Activated effector memory CD4-positive, alpha-beta T cell treated with Interleukin-2 at 50 U/mL for 16 hours (primary cell): ENCODE measurements at places on chromosomes 5 and 9.
A peak's percentile ranks its signal among the peaks of the same experiment; 100 is the strongest.

DNA sequence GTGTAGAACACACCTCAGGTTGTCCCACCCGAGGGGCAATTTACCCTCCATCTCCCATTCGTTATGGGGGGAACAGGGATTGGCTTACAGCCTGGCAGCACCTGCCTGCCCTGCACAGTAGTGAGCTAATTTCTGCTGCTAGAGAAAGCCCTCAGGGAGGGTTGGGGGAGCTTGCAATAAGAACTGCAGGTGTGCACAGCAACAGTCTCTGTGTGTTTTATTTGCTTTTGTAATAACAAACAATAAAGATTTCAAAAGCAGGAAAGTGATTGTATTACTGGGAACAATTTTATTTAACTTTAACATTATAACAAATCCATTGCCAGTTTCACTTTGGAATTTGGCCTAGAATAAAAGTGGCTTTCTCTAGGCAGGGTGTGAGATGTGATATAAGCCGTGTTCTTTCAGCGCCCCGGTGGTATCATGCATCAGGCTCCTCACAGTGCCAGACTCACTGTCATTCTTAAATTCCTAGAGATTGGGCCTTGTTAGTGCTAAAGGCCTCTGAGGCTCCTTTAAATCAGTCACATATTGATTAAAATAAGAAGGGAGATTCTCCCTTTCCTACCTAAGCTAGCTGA, 81.1 kb downstream of the RMI1 start:
- no peak for DNase-seq

DNA sequence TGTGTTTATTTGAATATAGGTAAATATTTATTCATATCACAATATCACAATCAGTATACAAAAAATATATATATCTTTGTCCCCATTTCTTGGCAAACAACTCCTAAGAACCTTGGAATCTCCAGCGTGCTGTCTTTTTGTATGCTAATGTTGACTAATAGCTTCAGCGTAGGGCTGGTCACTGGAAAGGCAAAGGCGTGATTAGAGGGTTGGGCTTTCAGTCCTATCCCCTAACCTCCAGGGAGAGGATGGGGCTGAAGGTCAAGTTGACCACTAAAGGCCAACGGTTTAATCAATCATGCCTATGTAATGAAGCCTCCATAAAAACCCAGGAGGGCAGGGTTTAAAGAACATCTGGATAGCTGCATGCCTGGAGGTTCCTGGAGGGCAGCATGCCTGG, 79.6 kb upstream of the BNC2 start:
- DNase-seq, result no peak

- no peak for DNase-seq
Observed at GRCh38 chr9:137919649-137920141, 42.1 kb downstream of the CACNA1B start.

GRCh38 chr5:4977416-4978110, 162.6 kb upstream of the ADAMTS16 start:
- DNase-seq, result no peak

GRCh38 chr5:75510417-75510835, 1.0 kb downstream of the CERT1 start:
- DNase-seq, result no peak

DNA sequence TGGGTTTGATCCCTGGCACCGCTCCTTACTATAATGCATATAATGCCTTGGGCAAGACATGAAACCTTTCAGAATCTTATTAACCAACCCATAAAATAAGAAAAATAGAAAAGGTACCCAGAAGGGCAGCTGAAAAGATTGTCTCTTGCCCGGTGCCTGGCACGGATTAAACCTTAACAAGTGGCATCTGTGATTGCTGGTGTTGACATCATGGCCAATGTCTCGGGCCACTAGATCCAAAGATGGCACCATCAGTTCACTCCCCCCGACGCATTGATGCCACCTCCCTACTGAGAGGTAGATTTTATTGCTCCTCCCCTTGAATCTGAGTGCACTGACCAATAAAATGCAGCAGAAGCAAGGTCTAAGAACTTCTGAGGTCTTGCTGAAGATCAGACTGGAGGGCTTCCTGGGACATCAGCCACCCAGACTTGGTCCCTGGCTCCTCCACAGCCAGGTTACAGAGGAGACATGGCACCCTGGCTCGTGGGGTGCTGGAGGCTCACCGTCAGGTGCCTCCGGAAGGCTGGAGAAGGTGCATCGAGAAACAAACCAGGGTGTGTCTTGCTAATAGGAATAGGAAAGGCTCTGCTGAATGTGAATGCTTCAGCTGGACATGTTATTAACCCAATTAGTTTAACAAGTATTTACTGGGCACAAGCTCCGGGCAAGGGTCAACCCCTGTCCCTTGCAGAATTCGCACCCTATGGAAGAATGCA, 80.0 kb upstream of the COL5A1 start:
- DNase-seq, result no peak

DNA sequence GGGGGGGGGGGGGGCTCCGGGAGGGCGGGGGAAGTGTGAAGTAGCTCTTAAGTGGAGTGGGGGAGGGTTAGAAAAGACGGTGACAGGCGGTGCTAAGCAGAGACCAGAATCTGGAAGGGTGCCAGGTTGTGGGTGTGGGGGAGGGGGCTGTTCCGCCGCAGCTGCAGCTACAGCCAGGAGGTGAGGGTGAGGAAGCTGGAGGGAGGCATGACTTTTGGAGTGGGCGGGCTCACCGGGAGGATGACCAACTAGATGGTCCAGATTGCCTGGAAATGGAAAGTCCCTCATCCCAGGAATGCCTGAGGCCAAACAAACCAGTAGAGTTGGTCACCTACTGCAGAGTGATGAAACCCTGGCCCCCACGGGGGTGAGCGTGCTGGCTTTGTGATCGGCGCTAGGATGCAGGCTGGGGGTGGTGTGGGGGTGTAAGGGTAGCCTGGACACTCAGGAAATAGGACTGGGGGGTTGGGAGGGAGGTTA, 158.1 kb upstream of the SHB start:
- DNase-seq, result peak; percentile 3

GRCh38 chr5:110726249-110727024, at the start of gene TMEM232:
Gene TMEM232 (minus strand): TSS chr5:110726671. CDS start chr5:110667352, 59,319 bp downstream.
- DNase-seq, result peak; percentile 51

DNA sequence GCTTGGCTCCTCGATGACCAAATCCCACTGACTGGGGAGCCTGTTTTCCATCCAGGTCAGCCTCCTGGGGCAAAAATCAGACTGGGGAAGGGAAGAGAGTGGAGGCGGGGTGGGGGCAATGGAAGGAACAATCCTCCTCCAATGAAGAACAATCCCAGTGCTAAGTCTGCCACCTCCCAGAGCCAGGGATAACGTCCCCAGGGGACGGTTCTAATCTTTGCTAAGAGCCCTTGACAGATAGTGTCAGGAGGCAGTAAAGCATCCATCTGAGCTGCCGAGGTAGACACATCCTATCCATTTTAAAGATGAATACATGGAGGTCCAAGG, 298.5 kb upstream of the MSX2 start:
- no peak for DNase-seq

DNA sequence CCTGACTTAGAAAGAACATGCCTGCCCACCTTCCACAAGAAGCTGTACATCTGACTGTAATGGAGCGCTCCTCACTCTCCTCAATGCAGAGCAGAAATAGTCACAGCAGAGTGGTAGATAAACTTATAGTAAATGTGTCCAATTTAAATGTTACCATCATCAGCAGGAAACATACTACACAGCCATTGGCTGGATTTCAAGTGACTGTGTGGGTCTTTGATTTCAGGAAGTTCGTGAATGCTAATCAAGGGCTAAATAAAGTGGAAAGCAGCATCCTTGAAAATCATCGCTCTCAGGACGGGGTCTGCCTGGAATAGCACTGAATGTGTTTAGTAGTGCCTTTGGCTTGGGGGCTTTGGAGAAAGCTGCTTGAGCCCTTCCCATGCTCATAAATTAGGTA, 32.4 kb upstream of the CRHBP start:
- DNase-seq, result no peak

GRCh38 chr9:137678202-137678601, 59.4 kb downstream of the EHMT1 start:
- DNase-seq, result no peak

DNA sequence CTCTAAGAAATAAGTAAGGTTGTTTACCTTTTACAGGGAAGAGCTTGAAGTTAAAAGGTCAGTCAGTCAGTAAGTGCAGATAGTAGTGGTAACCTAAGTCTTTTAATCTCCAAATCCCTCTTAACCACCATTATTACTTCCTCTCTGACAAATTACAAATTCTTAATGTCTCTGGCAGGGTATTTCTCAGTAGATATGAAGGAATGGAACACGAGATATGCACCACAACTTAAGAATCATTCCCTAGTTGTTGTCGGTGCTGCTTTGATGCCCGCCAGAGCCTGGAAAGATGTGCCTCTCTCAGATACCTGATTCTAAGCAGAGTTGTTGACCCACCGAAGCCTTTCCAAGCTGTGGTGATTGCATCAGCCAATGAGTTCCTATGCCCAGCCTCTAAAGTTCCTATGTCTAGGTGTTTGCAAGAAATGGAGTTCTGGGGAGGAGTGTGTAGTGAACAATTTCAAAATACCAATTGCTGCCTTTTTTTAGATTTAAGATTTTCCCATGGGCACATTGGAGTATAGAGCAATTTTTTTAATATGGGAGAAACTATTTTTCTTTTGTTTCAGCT, 78.5 kb downstream of the CD180 start:
- DNase-seq, result no peak

DNA sequence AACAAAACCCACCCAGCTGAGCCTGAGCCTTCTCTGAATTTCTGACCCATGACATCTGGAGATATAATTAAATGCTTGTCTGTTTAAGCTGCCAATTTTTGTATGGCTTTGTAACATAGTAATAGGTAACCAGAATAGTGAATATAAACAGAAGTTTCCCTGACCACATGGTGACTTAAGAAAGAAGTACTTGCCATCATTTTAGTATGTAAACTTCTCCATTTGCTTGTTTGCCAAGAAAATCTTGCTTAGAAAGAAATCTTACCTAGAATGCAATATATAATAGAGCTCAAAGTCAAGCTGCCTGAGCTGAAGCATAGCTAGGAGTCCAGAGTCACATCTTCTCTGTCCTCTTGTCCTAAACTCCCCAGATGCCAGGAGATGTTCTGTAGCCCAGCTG, 117.0 kb downstream of the PCSK1 start:
- DNase-seq, result no peak

DNA sequence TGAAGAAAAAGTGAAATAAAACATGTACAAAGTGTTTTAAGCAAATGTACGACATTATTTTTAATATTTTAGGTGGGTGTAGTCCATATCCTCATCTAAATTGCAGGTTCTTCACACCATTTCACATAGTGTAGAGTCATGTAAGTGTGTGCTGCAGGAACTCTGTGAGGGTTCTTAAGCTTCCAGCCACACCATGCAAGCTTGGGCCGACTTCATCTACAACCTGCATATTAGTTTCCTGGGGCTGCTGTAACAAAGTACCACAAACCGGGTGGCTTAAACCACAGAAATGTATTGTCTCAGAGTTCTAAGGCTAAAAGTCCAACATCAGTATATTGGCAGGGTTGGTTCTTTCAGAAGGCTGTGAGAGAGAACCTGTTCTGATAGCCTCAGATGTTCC, 10.2 kb downstream of the PAM start:
- DNase-seq, result no peak

DNA sequence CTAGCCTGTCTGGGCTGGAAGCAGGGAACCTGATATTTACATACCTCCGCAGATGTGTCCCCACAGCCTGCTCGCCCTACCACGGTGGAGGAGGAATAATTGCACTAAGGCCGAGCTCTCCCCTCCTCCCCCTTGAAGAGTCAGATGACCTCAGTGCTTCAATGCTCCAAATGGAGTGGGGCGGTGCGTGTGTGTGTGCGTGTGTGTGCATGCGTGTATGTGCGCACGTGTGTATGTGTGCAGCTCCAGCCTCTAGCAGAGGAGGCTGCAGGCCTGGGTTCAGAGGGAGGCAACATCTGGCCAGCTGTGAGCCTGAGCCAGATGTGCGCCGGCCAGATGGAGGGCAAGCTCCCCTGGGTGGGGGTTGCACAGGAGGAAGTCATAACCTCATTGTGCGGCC, 90.5 kb downstream of the NRG2 start:
- DNase-seq, result no peak

- no peak for DNase-seq
Observed at GRCh38 chr5:123709422-123709821, 197.4 kb downstream of the CSNK1G3 start.

GRCh38 chr5:80409367-80409966, 1.6 kb downstream of the ZFYVE16 start:
- DNase-seq, result no peak

- DNase-seq, result no peak
Observed at GRCh38 chr5:160211352-160211751, 18.0 kb upstream of the FABP6 start.

- DNase-seq, result no peak
Observed at GRCh38 chr5:80254767-80255430, 949 bp downstream of the SERINC5 start.

DNA sequence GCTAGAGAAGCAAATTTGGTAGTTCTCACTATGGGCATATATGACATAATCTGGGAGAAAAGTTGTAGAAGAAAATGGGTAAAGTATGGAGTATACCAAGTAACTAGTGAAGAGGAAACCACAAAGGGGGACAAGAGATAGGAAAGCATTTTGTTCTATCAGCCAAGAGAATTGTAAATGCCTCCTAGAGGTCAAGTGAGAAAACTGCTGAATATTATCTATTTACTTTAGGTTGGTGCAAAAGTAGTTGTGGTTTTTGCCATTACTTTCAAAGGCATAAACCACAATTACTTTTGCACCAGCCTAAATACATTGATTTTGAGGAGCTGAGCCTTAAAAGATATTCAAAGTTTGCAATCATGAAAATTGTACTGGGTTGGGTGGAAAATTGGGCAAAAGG, 126.7 kb upstream of the GRHPR start:
- DNase-seq, result no peak

- DNase-seq, result no peak
Observed at GRCh38 chr9:99370376-99370775, 148.3 kb downstream of the SEC61B start.

GRCh38 chr5:17995997-17996396, 361.7 kb downstream of the TAF11L14 start:
- DNase-seq, result no peak

- DNase-seq, result no peak
Observed at GRCh38 chr5:54624805-54625568, 107.4 kb downstream of the SNX18 start.

GRCh38 chr9:123589361-123590239, 233.6 kb downstream of the CRB2 start:
- DNase-seq, result no peak
